ENCODE measurements at places on chromosomes 3 and 15.

- DNase-seq, result no peak
Observed at GRCh38 chr3:46184469-46184868, 23.6 kb downstream of the CCR1 start.

DNA sequence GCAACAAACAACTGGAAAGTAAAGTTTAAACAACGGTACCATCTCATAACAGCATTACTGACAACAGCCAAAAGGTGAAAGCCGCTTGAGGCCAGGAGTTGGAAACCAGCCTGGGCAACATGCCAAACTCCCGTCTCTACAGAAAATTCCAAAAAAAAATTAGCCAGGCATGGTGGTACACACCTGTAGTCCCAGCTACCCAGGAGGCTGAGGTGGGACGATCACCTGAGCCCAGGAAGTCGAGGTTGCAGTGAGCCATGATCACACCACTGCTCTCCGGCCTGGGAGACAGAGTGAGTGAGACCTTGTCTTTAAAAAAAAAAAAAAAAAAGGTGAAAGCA, 4.4 kb downstream of the TNK2 start:
- no peak for DNase-seq

- DNase-seq, result no peak
Observed at GRCh38 chr3:171543759-171544300, 83.6 kb upstream of the TNIK start.

DNA sequence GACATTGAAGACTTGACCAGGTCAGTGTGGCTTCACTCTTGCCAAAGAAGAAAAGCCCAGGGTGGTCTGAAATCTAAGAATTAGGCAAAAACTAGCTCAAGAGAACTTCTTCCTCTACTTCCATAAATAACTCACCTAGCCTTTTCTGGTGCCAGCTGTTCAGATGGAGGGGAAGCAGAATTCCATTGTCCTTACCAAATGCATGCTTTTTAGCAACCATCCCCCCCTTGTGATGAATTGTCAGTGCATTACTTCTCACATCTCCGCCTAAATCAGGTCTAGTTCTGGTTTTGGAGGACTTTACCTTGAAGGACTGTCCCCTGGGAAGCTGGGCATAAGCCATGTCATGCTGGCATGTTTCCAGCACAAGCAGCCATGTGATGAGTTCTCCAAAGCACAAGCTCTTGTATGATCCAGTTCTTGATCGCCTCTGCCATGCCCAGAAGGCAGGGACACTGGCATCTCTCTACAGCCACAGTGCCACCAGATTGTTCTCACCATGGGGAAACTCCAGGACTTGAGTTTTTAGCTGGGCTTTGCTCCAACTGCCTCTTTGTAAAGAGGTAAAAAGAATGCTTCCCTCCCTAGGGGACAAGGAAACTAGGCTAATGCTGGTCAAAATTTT, 96.4 kb upstream of the IL12A start:
- DNase-seq, result no peak

GRCh38 chr3:37642670-37643598, 218.7 kb upstream of the CTDSPL start:
- DNase-seq, result no peak

GRCh38 chr3:159455741-159456181, 532.9 kb upstream of the IL12A start:
- DNase-seq, result no peak

- no peak for DNase-seq
Observed at GRCh38 chr3:118802325-118803095, 232.1 kb downstream of the IGSF11 start.

DNA sequence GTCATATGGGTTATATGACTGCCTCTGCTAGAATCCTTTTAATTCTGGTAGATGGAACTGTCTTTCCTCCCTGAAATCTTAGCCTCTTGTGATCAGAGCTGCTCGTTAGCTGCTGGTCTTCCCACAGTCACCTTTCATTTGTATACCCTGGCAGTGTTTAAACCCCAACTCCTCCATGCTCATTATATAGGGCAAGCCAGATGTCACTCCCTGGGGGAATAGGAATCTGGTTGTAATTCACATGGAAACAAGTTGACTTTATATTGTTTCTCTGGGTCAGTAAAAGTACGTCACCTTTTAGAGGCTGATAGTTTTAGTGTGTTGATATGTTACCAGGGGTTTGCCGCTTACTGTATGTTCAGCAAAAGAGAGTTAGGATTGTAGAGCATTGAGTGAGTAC, 103.5 kb downstream of the ITPR1 start:
- no peak for DNase-seq

DNA sequence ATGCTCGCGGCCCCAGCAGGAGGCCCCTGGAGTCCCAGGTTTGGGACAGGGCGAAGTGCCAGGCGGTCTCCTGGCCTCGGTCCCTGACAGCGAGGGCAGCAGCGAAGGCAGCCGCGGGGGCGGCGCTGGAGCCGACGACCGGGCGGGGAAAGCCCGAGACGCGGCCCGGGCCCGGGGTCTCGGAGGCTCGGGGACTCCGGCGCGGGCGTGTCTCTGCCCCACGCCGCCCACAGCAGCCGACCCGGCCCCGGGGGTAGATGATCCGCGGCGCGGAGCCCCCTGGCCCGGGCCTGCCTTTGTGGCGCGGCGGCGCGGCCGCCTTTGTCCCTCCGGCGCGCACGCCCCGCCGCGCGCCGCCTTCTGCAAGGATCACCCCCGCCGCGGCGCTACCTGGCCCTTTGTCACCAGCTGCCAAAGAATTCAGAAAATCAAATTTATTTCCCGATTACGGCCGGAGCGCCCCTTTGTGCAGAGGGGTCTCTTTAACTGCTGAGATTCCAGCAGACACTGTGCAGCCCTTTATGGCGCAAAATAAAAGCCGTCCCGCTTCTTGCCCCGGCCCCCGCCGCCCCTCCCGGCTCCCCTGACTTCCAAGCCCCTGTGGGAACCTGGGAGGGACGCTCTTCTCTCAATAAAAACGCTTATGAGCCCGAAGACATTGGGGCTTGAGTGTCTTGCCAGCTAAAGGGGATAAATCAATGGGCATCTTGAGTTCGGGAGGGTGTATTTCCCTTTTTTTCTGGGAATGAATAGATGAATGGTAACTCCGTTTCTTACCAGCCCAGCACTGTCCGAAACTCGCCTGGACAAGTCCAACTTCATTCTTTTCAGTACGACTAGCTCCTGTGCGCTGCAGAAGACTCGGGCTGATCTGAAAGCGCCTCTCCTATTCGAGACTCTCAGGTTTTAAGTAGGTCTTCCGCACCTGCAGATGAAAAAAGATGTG, 68.4 kb downstream of the HES1 start:
- DNase-seq, result no peak

DNA sequence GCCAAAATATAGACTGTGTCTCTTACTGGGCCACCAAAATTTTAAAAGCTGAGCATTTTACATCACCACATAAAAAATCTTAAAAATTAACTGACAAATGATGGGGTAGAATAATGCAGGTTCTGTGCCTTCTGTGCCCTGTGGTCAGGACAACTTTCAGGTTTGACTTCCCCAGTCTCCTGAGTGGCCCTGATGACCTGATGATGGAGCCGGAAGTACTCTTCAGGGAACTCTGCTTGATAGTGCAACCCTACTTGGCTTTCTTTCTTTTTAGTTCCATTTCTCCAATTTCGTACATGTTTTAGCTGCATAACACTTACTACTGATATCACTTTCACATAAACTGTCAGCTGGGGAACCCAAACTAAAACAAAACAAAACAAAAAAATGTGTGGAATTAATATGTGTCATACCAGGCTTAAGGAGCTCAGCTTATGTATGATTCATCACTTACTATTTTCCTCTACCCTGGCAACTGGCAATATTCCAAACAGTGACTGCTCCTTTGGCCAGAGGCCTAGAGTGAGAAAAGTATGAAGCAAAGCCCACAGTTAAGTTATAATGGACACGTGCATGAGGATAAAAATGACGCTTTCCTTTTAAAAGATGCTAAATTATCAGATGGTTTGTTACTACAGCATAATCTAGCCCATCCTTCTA, 194.3 kb downstream of the BCHE start:
- no peak for DNase-seq

DNA sequence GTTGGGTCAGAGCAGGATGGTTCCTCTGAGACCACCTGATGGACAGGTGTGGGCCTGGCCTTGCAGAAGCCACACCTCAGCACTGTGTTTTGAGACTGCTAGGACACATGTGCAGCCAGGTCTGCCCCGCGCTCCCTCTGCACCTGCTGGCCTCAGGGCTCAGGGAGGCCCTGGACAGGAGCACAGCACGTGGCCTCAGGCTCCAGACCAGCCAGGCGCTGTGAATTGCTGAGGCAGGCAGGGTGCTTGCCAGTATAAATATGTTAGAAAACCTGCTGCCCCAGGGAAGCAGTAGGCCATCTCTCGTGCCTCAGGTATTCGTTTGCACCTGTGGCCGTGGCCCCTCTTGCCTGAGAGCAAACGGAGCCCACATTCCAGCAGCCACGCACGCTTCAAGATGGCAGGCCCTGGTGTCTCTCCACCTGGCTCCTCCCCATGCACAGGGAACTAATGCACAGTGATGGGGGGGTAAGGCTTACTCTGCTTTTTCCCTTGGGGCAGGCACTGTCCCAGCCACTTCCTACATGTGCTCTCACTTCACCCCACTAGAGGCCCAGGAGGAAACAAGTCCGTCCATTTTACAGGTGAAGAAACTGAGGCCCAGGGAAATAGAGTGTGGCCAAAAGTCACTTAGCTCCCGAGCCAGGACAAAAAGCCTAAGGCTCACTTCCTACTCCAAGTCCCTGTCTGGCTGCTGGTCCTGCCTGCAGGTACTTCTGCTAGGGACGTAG, 20.4 kb downstream of the SEC61A1 start:
- DNase-seq, result no peak

GRCh38 chr3:69239063-69239462, 116.7 kb upstream of the LMOD3 start:
- DNase-seq, result no peak

DNA sequence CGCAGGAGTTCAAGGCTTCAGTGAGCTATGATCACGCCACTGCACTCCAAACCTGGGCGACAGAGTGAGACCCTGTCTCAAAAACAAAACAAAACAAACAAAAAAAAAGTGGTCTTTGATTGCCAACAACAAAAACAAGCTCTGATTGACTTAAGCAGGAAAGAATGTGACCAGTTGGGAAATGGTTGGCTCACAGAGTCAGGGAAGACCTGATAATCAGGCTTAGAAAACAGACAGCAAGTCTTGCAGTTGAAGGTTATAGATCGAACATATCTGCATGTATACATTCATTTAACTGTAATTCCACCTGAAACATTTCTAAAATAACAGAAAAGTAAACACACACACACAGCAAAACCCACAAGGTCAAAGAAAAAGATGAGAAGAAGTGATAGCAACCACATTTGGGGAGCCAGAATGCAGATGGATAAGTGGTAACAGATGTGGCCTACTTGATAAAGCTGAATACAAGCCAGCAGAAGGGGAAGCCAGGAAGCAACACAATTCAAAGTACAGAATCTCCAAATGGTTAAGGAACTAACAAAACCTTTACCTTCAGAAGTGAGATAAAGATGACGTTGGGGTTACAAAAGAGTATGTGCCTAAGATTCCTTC, 699.9 kb upstream of the ZNF385D start:
- DNase-seq, result no peak

GRCh38 chr15:82066455-82066854, 20.6 kb upstream of the MEX3B start:
- DNase-seq, result no peak

DNA sequence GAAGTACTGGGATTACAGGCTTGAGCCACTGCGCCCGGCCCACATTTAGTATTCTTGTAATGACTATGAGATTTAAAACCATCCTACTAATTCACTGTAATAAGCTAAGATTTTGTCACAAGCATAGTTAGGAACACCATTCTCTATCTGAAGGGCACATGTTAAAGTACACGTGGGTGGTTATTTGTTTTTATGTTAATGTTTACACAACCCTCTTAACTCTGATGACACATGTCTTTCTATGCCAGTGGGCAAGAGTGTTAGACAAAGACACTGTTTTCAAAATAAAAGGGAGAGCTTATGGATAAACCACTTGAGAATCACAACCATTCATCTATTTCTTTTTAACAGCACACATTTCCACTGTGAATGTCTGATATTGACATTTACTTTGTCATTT, 537.6 kb upstream of the IL12A start:
- no peak for DNase-seq

GRCh38 chr3:183163563-183163962, 1.0 kb upstream of the LAMP3 start:
- peak; percentile 19 for DNase-seq

DNA sequence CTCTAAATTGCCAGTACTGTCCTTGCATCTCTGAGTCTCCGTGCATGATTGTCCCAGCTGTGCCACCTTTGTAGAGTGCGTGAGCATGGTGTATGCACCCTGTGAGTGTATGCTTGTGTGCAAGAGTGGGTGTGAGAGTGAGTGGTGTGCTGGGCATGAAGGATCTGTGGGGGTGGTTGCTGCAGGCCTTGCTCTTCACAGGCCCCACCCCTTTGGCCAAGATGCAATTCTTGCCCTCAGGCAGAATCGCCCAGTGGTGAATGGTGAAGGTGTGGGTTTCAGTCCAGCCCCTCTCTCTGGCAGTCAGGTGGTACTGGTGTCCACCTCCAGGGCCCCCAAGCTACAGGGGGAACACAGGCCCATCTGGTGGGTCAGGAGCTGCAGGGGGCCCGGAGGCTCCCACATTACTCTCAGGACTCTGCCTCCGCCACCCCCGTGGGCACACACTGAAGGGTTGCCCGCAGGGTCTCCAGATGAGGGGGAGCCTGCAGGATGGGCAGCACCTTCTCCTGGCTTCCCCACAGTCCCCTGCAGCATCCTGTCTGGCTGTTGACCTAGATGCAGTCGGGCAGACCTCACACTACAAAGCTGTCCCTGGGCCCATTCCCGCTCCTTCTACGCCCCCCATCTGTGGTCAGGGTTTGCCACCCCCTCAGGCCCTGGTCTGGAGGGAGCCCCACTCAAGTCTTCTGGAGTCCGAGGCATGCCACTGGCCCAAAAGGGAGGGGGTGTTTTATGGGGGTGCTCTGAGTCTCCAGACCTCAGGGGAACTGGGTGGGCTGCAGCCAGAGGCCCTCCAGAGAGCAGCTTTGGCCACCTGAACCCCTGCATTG, 8.3 kb upstream of the ROPN1B start:
- DNase-seq, result no peak

DNA sequence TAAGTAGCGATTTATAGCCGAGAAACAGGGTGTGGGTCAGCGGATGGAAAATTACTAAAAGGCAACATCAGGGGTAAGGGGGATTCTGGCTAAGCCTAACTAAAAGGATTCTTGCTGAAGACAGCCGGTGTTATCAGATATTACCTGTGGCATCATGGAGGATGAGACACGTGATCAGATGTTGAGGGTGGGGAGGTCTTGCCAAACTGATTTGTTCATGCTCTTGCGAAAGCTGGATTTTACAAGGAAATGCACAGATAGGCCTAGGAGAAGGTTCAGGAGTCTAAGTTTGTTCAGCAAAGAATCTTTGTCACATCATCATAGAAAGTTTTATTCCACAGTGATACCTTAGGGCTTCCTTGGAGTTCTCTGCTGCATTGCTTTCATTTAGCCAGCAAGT, 396.8 kb upstream of the TBL1XR1 start:
- DNase-seq, result no peak

- DNase-seq, result no peak
Observed at GRCh38 chr3:32430900-32431299, 39.2 kb downstream of the CMTM7 start.

GRCh38 chr3:16179771-16180736, 5.6 kb downstream of the GALNT15 start:
- no peak for DNase-seq

Data from activated naive CD4-positive, alpha-beta T cell treated with anti-CD3 and anti-CD28 coated beads, Interleukin-2, amount 10 ng/mL, durations not matched to agents 7 days and 5 days (primary cell).